Aorta (tissue), 5 donors: ENCODE measurements at places on chromosomes 13 and 19.

DNA sequence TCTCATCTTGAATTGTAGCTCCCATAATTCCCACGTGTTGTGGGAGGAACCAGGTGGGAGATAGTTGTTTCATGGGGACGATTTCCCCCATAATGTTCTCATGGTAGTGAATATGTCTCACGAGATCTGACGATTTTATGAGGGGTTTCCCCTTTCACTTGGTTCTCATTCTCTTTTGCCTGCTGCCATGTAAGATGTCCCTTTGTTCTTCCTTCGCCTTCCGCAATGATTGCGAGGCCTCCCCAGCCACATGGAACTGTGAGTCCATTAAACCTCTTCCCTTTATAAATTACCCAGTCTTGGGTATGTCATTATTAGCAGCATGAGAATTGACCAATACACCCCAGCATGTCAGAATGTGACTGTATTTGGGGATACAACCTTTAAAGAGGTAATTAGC, 3.9 kb upstream of the FPR1 start:
- no peak for DNase-seq

GRCh38 chr19:11434703-11435056, 241 bp downstream of the ODAD3 start:
- no peak for DNase-seq

DNA sequence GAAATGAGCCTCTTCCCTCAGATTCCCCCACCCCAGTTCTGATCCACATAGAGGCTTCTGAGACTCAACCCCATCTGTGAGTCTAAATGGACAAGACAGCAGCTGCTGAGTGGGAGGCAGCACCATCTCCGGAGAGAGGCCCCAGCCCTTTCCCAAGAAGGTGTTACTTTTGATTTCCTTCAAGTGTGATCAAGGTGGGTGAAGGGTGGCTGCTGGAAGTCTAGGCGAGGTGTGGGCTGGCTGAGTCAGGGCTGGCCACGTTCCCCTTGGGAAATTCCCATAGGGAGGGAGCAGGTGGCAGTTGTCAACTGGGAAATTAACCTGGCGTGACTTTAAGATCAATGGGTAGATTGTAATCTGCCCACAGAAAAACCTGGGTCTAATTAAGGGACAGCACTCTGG, 148.0 kb downstream of the FOXO1 start:
- DNase-seq: no peak

DNA sequence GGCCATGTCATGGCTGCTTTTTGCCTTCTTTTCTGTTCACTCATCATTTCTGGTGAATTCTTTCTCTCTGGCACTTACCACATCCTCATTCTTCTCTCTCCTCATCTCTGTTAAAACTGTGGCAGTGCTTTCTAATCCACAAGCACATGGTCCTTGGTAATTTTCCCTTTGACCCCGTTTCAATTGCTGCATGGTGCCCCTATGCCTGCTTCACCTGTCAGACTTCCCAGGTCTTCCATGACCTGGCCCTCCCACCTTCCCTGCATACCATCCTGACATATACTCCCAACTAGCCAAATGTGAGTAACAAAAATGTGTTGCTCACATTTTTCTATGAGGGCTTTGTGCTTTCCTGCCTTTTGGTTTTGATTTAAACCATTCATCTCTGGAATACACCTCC, 286.5 kb downstream of the MTUS2 start:
- no peak for DNase-seq

DNA sequence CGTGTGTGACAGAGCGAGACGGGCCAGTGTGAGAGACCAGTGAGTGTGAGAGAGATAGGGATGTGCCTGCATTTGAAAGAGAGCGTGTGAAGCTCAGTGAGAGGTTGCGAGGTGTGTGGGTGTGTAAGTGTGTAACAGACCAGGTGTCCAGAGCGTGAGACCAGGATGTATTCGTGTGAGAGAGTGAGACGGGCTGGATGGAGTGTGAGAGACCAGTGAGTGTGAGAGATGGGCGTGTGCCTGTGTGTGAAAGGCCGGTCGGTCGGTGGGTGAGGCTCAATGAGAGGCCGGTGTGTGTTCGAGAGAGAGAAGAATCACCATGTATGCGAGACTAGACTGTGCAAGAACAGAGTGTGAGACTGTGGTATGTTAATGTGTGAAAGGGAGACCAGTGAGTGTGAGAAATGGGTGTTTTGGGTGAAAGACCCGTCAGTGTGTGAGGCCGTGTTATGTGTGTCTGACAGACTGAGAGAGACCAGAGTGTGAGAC, 679 bp downstream of the ZNF471 start:
- no peak for DNase-seq
